Gastroesophageal sphincter (tissue), 4 donors: ENCODE measurements at places on chromosomes 1 and 21. TPM values are rescaled to one million over a fixed set of nuclear protein-coding genes. Genes with fewer than 3 reads are reported as not detected.

Gene TNNT2
- total RNA-seq = 0.47 TPM

Gene KIF14
- 0.13 TPM for total RNA-seq

Gene SPTA1
- 0.05 TPM for total RNA-seq

Gene RNF186
- not detected for total RNA-seq

Gene LIN28A
- not detected for total RNA-seq

Gene UMODL1
- not detected for total RNA-seq

Gene SSU72
- 90.5 TPM for total RNA-seq

Gene LCE1E
- not detected for total RNA-seq

Gene NEGR1
- 33.3 TPM for total RNA-seq

Gene SELE
- 0.45 TPM for total RNA-seq

Gene TMPRSS15
- not detected for total RNA-seq

Gene ZC3H11A
- total RNA-seq = 85.5 TPM

DNA sequence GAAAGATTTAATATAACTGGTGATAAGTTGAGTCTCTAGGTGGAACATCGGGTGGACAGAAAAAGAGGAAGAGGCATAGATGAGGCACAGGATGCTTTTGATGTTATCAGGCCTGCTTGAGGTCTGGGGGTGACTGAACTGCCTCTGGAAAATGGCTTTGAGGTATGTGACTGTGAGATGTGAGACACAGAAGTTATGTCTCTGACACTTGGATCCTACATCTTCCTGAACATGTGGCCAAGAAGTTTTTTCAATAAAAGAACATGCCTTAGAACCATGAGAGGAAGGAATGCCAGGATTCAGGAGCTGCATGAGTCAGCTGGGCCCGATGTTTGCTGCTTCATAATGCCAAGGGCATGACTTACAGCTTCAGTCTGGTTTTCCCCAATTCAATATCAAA lies 11.5 kb upstream of the AIM2 start:
- ATAC-seq = no peak

- ATAC-seq = no peak
Measured at GRCh38 chr1:156944848-156945247, 24.4 kb downstream of the LRRC71 start.

DNA sequence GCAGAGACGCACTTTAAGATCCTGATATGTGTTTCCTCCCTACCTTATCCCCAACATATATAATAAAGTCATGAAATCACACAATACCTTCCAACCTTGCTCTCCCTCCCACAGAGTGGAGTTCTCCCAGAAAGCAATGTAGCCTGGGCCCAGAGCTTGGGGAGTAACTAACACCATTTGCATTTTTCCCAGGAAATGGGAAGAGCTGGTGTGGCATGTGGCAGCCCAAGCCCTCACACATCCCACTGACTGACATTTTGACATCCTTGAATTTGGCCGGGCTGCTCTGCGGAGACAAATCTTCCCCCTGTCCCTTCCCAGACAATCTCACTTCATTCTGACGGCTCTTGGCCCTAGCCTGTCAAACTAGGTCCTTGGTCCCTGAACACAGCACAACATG lies 37.0 kb upstream of the ATP2B4 start:
- no peak for ATAC-seq

DNA sequence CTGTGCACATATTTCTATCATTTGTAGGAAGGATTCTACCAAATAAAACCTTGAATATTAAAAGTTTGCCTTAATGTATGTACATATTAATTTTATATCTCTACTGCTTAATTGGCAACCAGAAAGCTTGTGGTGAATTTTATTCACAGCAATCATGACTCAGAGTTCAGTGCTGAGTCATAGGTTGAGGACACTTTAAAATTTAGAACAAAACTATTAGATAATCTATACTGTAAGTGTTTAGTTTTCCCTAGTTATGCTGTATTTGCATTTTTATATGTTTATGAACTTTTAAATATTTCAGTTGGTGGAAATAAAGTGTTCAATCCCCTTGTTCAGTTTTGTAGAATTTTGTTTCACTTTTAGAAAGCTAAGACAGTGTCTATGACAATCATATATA lies 841.5 kb downstream of the KCNT2 start:
- ATAC-seq = no peak

- no peak for ATAC-seq
Measured at GRCh38 chr1:112007169-112007568, 17.7 kb upstream of the KCND3 start.

GRCh38 chr1:69707103-69707502 lies 139.4 kb downstream of the LRRC7 start:
- ATAC-seq = no peak

- peak; percentile 25 for ATAC-seq
Measured at GRCh38 chr1:234709473-234710228, 99.7 kb upstream of the IRF2BP2 start.

GRCh38 chr1:3423245-3423829 lies 31.1 kb upstream of the ARHGEF16 start:
- ATAC-seq = peak; percentile 59

- no peak for ATAC-seq
Measured at GRCh38 chr1:205042911-205043806, at the start of gene CNTN2. CNTN2 (plus strand) TSS chr1:205043212; CDS start chr1:205053186, 9,974 bp downstream.

DNA sequence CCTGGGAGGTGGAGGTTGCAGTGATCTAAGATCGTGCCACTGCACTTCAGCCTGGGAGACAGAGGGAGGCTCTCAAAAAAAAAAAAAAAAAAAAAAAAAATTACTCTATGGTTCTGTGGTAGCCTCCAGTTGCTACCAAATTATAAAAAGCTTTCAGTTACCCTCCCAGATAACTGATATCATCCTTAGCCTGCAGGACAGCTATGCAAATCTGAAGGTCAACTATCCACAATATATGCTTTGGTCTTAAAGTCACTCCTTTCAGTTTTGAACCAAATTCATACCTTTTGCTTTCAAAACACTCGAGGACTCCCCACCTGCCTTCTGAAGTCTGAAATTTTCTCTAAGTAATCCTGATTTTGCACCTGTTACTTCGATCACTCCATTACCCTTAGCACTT lies 3.1 kb downstream of the MIXL1 start:
- ATAC-seq = no peak

- ATAC-seq = no peak
Measured at GRCh38 chr1:111831153-111831552, 75.5 kb downstream of the DDX20 start.

DNA sequence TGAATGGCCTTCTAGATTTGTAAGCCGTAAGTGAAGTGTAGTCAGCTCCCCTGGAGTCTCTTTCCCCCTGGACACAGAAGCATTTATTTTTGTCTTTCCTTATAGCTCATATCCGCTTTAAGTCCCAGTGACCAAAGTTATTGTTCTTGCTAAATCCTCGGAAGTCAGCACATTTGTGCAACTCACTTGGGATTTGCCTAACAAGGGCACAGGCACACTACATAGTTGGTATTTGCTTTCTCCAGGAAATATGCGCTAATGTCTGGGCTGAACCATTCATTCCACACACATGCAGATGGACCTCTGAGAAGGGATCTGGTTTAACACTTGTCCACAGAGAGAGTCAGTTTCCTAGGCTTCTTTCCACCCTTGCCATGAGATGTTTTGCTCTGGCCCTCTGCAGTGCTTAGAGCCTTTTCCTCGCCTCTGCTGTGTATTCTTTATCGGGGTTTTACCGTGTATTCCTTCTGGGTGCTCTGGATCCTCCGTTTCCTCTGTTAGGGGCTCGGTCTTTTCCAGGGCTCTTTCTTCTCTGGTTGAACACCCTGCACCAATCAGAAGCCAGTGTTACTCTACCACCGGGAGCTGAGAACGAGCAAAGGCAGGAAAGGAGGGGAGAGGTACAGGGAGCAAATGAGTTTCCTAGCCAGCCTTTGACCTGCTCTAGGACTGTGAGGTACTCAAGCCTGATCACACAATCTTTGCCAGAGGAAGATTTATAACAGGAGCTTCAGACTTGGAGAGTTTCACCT lies 72.4 kb downstream of the ABCA4 start:
- ATAC-seq = peak; percentile 10

GRCh38 chr1:18090636-18091035 lies 17.0 kb upstream of the IGSF21 start:
- no peak for ATAC-seq

DNA sequence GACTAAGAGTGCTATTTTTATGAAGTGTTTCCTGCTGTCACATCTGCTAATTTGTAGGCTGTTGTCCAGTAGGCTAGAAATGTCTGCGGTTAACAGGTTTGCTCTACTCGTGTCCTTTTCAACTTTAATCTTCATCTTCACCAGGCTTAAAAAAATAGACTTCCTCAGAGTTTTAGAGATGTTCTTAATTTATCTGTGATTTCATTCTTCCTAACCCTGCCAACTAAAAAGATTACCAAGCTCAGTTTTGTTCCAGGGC lies 66.8 kb downstream of the SASS6 start:
- no peak for ATAC-seq

DNA sequence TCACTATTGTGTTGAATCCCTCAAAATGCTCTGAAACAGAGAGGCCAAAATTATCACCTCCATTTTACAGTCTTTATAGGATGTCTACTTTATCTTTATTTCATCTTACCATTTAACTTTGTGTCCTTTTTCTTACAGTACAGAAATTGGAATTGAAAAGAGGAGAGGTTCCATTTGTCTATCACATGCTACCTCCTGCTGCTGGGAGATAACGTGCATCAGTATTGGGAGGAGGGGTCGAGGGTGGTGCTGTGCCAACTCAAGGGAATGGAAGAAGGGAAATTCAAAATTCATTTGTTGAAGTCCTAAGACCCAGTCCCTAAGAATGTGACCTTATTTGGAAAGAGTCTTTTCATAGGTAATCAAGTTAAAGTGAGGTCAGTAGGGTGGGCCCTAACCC lies 85.3 kb downstream of the HHIPL2 start:
- no peak for ATAC-seq

DNA sequence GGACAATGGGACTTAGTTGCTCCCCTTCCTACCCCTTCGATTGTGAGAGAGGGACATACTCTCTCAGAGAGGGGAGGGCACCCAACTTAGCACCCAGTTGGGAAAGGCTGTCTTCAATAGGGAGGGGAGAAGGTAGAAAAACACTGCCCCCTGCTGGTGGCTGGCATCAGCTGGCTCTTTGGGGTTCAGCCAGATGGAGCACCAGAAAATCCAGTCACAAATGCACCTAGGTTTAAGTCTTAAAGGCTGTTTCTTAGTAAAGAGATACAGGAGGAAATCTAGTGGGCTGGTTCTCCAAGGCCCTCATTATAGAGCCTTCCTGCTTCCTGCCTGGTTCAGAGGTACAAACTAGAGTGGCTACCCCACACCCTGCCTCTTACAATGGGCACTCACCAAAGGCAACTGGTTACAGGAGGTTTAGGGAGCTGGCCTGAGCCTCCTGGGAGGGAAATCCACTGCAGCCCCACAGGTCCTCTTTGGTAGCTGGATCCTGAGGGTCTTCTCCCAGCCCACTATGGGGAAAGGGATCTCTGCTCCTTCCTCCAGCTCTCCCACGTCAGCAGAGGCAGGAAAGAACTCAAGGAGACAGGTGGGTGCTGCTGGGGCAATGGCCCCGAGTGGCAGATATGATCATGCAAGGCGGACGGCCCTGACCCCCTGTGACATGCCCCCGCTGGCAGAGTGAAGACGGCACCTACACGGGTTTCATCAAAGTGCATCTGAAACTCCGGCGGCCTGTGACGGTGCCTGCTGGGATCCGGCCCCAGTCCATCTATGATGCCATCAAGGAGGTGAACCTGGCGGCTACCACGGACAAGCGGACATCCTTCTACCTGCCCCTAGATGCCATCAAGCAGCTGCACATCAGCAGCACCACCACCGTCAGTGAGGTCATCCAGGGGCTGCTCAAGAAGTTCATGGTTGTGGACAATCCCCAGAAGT lies 28.3 kb downstream of the EIF2D start:
- peak; percentile 51 for ATAC-seq

DNA sequence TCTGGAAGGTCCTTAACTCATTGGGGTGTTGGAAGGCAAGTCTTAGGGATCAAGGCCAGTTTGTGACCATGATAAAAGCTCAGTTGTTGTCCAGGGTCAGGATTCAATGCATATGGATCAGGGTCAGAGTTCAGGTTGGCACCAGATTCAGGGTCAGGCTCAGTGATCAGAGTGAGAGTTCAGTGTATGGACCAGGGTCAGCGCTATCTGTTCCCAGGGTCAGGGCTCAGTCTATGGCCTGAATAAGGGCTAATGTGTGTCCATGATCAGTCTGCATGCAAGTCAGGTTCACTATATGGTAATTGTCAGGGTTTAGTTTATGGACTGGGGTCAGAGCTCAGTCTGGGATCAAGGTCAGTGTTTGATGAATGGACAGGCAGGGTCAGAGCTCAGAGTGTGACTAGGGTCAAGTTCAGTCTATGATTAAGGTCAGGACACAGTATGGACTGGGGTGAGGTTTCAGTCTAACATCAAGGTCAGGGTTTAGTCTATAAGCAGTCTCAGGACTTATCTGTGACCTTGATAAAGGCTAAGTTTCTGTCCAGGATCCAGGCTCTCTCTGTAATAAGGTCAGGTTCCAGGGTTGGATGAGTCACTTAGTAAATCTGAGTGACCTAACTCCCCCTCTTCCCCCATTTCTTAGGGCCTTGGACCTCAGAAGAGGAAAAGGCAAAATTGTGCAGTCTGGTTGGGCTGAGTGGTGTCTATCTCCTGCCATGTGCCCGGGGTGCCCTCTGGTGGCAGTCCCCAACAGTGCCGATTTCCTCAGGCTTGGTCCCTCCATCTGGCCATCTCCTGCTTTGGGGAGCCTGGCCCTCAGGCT lies 23.8 kb downstream of the KNCN start:
- ATAC-seq = peak; percentile 82

- peak; percentile 96 for ATAC-seq
Measured at GRCh38 chr1:89820422-89821321, at the start of gene LRRC8D. LRRC8D (plus strand) TSS chr1:89821032; CDS start chr1:89933069, 112,037 bp downstream.

GRCh38 chr1:209380420-209380819 lies 203.1 kb upstream of the CAMK1G start:
- ATAC-seq = no peak

- no peak for ATAC-seq
Measured at GRCh38 chr1:234837713-234838112, 227.7 kb upstream of the IRF2BP2 start.

DNA sequence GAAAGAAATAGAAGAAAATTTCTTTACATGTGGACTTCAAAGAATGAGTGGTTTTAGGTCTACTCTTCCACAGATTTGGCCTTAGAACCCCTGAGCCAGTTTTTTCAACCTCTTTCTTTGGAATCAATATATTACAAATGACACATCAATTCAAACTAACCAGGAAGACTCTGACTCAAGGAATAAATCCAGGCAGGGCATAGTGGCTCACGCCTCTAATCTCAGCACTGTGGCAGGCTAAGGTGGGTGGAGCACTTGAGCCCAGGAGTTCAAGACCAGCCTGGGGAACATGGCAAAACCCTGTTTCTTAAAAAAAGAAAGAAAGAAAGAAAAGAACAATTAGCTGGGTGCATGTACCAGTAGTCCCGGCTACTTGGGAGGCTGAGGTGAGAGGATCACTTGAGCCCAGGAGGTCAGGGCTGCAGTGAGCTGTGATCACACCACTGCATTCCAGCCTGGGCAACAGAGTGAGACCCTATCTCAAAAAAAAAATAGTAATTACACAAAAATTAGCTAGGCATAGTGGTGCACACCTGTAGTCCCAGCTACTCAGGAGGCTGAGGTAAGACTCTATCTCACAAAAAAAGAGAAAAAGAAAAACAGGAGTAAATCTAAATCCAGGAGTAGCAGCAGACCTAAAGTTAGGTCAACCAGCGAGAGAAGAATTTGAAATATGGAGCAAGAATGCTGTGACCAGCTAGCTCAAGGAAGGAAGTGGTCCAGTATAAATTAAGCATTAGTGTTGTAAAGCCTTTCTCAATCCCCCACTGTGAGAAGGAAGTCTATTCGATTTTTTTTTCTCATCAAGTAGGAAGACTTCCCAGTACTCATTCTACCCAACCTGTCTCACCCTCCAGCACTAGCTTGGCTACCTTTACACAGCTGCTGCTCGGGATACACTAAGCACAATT lies 1.9 kb downstream of the SORT1 start:
- ATAC-seq = no peak

- ATAC-seq = no peak
Measured at GRCh38 chr1:235045034-235045690, 83.5 kb downstream of the TOMM20 start.

- ATAC-seq = no peak
Measured at GRCh38 chr1:32713081-32713480, 10.5 kb upstream of the SYNC start.
